Activated T-cell treated with anti-CD3 and anti-CD28 coated beads, Interleukin-2, amount 50 U/mL, for 72 hours (primary cell): ENCODE measurements at places on chromosomes 12 and 14.
A peak's percentile ranks its signal among the peaks of the same experiment; 100 is the strongest.

DNA sequence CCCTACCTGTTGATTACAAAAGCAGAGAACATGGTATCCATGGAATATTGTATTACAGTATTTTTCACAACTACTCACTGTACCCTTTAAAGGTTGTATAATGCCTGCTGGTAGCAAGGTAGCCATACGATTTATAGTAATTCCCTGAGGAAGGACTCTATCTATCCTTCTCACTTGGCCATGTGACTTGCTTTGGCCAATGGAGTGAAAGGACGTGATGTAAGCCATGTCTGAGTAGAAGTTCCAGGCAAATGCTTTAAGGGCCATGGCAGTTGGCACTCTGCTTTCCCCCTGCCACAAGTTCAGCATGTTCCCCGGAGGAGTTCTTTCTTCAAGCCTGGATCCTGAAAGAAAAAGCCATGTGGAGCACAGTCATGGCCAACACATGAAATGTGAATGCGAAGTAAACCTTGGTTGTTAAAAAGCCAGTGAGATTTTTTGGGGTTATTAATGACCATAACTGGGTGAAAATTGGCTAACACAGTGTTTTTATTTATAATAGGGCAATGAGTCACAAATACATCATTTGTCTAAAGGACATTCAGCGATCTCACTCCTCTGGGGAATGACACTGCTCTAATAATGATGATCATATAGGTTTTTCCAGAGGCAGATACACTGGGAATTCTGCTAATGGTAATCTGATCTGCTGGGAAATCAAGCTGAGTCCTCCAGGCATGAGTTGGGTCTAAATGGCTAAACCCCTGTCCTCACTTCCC is 67.4 kb upstream of the SLC38A2 start:
- no peak for DNase-seq
- H3K27ac ChIP-seq, result no peak overlapping the region
- peaks cover 11% of the 10 kb centered on the region for H3K4me1 ChIP-seq
- no peak overlapping the region for H3K4me3 ChIP-seq
- no peaks in the 10 kb centered on the region for H3K36me3 ChIP-seq

DNA sequence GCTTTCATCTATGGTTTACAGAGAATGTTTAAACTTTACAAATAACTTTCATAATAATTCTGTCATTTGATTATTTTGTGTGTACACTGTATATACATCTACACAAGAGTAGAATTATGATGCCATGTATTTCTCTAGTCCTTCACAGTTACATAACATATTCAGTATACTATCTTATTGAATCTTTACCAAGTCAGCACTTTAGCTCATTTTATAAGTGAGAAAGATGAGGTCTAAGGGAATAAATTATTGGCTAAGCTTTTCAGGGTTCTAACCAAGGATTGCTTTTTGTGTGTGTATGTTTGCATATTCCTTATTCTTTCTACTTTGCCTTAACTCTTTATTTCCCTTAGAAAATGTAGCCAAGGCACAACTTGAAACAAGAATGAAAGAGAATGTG is 84.3 kb upstream of the PTPRQ start:
- no peak overlapping the region for H3K27ac ChIP-seq

- H3K27me3 ChIP-seq, result peaks cover 8% of the 10 kb centered on the region
- no peak overlapping the region for H3K4me3 ChIP-seq
- DNase-seq, result no peak
- H3K36me3 ChIP-seq, result peaks cover 11% of the 10 kb centered on the region
These were observed 71.1 kb downstream of the ZNF641 start for GRCh38 chr12:48279601-48280000.

GRCh38 chr12:103819312-103819711 is 21.7 kb downstream of the NT5DC3 start:
- peaks cover 4% of the 10 kb centered on the region for H3K36me3 ChIP-seq
- no peak for DNase-seq
- H3K27me3 ChIP-seq, result no peaks in the 10 kb centered on the region
- H3K4me3 ChIP-seq, result peak overlapping the region; percentile 28
- peaks cover 22% of the 10 kb centered on the region for H3K4me1 ChIP-seq
- no peak overlapping the region for H3K27ac ChIP-seq

GRCh38 chr14:22843123-22843925 is 6.9 kb downstream of the MMP14 start:
- H3K27me3 ChIP-seq, result peaks cover 11% of the 10 kb centered on the region
- no peaks in the 10 kb centered on the region for H3K36me3 ChIP-seq
- H3K27ac ChIP-seq, result no peak overlapping the region
- DNase-seq, result no peak
- peaks cover 5% of the 10 kb centered on the region for H3K4me1 ChIP-seq
